Body of pancreas (tissue), 4 donors: ENCODE measurements at places on chromosomes 6 and 20. TPM values are rescaled to one million over a fixed set of nuclear protein-coding genes. Genes with fewer than 3 reads are reported as not detected.

Gene SLC17A4
- 10.6 TPM for total RNA-seq

GRCh38 chr6:132140189-132140588 lies 189.0 kb upstream of the CCN2 start:
- DNase-seq = no peak
- no peaks in the 10 kb centered on the region for H3K27me3 ChIP-seq
- H3K36me3 ChIP-seq = no peaks in the 10 kb centered on the region
- no peaks in the 10 kb centered on the region for H3K4me1 ChIP-seq
- H3K27ac ChIP-seq = no peak overlapping the region

DNA sequence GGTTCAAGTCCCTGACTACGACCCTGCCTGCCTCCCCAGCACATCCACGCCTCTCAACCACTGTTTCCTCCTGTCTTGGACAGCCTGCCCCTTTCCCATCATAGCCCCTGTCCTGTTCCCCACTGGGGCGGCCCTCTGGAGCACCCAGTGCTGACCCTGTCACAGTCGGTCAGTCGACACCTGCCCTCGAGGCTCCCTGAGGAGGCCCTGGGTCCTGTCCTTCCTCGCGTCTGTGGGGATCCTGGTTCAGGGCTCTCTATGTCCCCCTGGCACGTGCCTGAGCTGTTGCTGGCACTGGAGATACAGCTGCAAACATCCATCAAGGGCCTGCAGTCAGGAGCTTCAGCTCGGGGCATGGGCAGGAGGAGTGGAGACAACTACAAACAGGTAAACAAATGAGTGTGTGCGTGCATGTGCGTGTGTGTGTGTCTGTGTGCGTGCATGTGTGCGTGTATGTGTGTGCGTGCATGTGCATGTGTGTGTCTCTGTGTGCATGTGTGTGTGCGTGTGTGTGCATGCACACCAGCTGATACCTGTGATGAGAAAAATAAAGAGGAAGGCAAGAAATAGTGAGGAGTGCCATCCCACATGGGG lies 132.8 kb downstream of the PHACTR3 start:
- H3K27ac ChIP-seq = no peak overlapping the region
- DNase-seq = no peak
- peaks cover 4% of the 10 kb centered on the region for H3K4me1 ChIP-seq

Gene THBD
- total RNA-seq = 14.3 TPM

DNA sequence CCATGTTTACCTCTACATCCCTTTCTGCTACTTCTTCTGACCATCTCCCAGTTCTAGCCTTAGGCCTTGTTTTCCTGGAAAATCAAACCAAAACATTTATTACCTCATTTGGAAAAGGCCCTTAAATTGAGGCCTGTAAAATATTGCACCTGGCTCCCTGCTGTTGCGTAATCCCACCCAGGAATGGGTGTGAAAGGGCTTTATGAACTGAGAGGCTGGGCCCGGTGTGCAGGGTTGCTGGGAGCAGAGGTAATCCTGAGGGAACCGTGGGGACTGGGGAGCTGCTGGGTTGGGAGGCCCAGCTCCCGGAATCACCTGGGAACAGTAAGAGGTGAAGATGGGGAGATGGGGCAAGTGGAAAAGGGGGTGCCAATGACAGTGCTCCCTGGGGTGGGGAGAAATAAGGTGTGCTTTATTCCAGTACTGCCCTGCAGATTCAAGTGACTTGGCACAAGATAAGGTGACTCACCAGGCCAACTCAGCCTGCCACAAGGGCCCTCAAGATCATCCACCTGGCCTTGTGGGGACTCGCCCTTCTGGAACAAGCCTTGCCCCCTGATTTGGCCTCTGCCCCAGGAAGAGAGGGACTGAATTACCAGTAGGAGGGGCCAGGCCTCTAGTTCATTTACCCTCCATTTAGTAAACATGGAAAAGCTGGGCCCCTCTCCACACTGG lies 44.2 kb downstream of the KCNK5 start:
- no peaks in the 10 kb centered on the region for H3K27me3 ChIP-seq
- DNase-seq = no peak
- no peak overlapping the region for H3K4me3 ChIP-seq
- H3K4me1 ChIP-seq = peaks cover 17% of the 10 kb centered on the region

DNA sequence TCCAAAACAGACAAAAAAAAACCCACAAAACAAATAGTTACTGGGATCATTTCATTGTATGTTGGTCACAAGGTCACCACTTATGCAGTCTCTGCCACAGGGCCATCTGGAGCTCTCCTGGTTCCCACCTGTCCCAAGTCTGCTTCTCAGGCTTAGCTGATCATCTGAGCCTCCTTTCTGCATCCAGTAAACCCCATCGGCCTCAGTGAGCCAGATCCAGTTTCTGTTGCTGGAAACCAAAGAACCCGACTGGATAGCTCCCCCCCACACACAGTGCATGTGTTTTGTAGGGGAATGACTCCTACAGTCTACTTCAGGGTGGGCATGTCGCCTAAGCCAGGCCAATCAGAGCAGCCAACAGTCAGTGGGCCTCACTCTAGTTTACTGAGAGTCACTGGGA lies 233.3 kb downstream of the PREX1 start:
- no peaks in the 10 kb centered on the region for H3K27me3 ChIP-seq
- H3K36me3 ChIP-seq = no peaks in the 10 kb centered on the region
- no peak for DNase-seq
- H3K4me3 ChIP-seq = no peak overlapping the region
- H3K4me1 ChIP-seq = no peaks in the 10 kb centered on the region

DNA sequence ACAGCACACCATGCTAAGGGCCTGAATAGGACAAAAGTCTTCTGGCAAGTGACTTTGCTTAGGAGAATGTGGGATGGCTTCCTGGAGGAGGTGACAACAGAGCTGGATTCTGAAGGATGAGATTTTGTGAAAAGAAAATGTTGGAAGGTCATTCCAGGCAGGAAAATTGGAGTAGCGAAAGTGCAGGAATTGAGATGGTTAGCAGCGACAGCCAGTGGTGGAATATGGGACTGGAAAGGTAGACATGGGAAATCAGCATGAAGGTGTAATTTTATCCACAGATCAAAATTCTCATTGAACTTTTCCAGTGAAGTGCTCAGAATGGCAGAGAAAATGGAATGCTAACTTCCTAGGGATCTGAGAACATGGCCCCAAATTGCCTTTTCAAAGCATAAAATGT lies 5.7 kb upstream of the BACH2 start:
- H3K27ac ChIP-seq = no peak overlapping the region
- H3K4me3 ChIP-seq = no peak overlapping the region
- H3K36me3 ChIP-seq = no peaks in the 10 kb centered on the region
- H3K4me1 ChIP-seq = no peaks in the 10 kb centered on the region
- no peaks in the 10 kb centered on the region for H3K27me3 ChIP-seq
- DNase-seq = no peak

Gene RIPOR2
- 1.3 TPM for total RNA-seq

GRCh38 chr6:54192993-54193392 lies 81.8 kb downstream of the MLIP start:
- H3K4me3 ChIP-seq = no peak overlapping the region
- no peak for DNase-seq
- H3K4me1 ChIP-seq = no peaks in the 10 kb centered on the region
